ENCODE measurements at places on chromosomes 4 and X.

DNA sequence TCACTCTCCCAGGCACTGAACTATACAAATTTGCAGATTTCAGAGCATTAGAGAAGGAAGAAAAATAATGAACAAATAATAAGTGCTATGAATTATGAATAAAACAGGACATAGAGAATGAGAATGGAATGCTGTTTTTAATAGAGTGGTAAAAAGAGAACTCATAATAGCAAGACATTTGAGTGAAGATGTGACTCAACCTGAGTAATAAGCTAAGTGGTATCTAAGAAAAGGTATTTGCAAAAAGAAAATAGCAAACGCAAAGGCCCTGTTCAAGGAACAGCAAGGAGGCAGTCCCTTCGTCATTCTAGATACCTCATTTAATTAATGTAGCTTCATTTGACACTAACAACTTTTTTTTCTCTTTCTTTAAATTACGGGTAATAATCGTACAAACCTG lies 1910.0 kb upstream of the TENM3 start:
- H3K4me1 ChIP-seq = no peaks in the 10 kb centered on the region
- no peaks in the 10 kb centered on the region for H3K36me3 ChIP-seq
- no peak overlapping the region for H3K27ac ChIP-seq
- H3K4me3 ChIP-seq = no peak overlapping the region

DNA sequence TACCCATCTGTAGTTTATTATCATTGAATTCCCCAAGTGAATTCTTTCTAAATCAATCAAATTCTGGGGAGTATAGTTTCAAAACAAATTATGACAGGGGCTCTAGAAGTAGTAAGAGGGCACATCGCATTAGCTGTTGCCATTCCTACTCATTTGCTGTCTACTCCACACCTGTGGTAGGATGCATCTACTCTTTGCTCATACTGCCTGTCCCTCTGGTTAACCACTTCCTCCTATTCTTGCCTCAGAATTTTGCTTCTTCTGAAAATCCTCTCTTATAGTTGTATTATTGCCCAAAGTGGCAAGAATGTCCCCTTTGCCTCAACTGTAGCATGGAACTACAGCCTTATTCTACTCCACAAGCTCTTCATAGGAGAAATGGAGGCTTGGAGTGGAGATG lies 12.7 kb upstream of the DGKK start:
- no peaks in the 10 kb centered on the region for H3K4me1 ChIP-seq
- no peaks in the 10 kb centered on the region for H3K27me3 ChIP-seq
- H3K36me3 ChIP-seq = no peaks in the 10 kb centered on the region
- DNase-seq = no peak

GRCh38 chr4:8435656-8436121 lies 4.8 kb downstream of the ACOX3 start:
- no peaks in the 10 kb centered on the region for H3K36me3 ChIP-seq
- H3K4me1 ChIP-seq = peaks cover 20% of the 10 kb centered on the region
- peak overlapping the region; percentile 42 for H3K4me3 ChIP-seq
- peak overlapping the region; percentile 82 for H3K27ac ChIP-seq

DNA sequence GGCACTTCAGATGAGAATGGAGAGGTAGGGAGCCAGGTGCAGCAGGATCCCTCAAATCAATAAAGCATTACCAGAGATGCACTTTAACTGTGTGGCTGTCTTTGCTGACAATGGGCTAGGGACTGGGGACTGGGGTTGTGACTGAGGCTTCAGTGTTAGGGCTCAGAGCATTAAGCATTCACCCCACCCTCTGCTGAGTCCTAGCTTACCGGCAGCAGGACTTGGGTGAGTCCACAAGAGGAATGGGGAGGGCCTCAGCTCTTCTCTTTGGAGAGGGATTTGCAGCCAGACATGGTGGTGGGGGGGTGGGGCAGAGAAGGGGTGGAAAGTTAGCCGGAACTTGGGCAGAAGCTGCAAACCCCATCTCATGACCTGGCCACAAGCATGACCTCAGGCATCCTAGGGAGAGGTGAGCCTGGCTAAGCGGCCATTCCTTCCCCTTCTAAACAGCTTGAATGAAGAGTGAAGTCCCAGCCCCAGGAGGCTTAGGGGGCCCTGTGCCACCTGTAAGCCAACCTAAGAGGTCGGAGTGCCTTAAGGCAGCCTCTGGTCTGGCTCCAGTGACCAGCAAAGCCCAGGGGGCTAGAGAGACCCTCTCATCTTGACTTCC lies 78.4 kb downstream of the STARD8 start:
- no peak overlapping the region for H3K4me3 ChIP-seq
- no peak for DNase-seq
- no peaks in the 10 kb centered on the region for H3K36me3 ChIP-seq
- no peaks in the 10 kb centered on the region for H3K27me3 ChIP-seq

DNA sequence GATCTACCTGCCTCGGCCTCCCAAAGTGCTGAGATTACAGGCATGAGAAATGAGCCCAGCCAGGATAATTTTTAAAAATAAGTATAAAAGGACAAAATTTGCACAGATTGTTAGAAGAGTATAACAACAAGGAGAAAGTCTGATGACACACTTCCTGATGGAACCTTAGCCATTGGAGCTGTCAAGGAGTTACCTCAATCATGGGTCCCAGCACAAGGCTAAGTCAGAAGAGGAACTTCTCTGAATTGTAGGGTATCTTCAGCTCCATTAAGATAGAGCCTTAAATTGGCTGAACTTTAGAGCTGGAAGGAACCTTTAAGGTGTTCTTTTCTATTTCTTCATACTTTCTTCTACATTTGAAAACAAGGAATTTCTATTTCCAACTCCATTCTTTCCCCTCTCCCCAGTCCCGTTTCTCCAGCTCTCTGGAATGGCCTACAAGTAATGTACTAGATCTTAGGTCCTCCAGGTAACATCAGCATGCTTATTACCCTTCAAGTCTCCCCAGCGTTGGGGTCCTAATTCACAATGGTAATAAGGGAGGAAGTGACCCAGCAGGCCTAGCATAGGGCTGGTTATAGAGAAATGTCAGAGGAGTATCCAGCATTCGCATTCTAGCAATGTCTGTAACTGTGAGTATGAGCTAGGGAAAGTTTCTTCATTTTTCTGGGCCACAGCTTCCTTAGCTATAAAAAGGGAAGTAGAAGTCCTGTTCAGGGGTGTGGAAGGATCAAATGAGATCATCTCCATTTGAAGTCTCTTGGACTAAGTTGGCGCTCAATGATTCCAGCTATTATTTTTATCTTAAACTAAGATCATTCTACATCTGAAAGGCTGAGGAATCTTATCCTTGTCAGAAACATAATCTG lies 18.5 kb upstream of the RBPJ start:
- no peaks in the 10 kb centered on the region for H3K36me3 ChIP-seq
- no peak overlapping the region for H3K27ac ChIP-seq
- no peak overlapping the region for H3K4me3 ChIP-seq

DNA sequence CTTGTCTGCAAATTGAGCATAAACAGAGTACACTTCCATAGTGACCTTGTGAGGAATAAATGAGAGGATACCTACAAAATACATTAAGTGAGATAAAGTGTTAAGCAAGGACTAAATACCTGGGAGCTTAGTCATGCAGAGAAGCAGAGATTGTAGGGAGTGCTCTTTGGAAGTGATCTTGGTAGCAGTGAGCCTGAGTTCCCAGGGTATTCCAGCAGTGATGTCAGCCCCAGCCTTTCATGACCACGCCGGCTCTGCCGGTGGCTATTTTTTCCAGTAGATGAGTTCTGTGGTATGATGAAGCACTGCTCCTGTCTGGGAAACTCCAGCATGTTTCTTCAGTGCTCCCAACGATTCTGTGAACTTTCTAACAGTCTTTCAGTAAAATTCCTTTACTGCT lies 391.5 kb upstream of the IGFBP7 start:
- H3K4me3 ChIP-seq = no peak overlapping the region
- no peaks in the 10 kb centered on the region for H3K36me3 ChIP-seq
- no peak for DNase-seq

DNA sequence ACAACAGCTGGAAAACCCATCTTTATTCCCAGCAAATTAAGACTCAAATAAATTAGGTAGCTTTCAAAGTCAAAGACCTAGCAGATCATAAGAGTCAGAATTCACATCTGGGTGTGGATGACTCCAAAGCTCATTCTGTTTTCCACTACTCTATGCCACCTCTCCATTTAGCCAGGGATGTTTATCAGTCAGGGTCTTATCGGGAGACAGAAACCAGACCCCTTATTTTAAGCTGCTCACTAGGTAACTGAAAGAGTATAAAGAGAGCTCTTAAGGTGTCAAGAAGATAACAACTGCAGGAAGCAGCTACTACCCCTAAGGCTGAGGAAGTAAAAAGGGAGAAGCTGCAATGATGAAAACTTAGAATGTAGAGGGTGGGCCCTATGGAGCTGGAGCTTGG lies 333.7 kb upstream of the KLF3 start:
- H3K27me3 ChIP-seq = no peaks in the 10 kb centered on the region
- H3K4me1 ChIP-seq = peaks cover 40% of the 10 kb centered on the region
- H3K4me3 ChIP-seq = no peak overlapping the region
- no peak for DNase-seq
- H3K27ac ChIP-seq = no peak overlapping the region

DNA sequence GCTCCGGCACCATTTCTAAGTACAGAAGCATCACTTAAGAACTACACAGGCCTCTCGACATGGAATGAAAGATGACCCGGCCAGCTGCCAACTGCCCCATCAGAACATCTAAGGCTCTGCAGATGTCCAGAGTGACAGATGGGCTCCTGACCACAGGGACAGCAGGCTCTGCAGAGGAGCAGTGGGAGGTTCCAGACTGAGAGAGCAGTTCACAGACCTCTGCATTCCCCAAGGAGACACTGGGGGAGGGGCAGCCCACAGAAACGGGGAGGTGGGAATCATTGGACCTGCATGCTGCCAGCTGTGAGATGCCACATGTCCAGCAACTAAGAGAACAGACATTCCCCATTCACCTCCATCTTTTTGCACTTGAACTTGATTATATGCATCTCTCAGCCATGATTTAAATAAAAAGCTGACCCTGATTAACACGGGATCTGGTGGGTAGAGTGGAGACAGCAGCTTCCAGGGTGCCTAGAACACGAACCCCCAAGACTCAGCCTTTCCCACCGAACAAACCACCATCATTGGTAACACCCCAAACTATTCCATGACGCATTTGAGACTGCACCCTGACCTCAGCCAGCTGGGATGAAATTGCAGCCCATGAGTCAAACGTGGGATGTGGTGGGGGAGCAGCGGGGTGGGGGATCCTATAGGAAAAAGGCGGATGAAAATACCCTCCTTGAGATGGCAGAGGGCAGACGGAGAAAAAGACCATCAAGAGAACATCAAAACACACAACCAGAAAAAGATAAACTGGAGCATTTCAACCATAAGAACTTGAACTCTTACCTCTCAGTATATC lies 47.2 kb downstream of the AFAP1 start:
- H3K27ac ChIP-seq = no peak overlapping the region
- no peaks in the 10 kb centered on the region for H3K27me3 ChIP-seq
- H3K36me3 ChIP-seq = no peaks in the 10 kb centered on the region
- H3K4me1 ChIP-seq = no peaks in the 10 kb centered on the region

- H3K36me3 ChIP-seq = no peaks in the 10 kb centered on the region
- DNase-seq = no peak
- no peaks in the 10 kb centered on the region for H3K4me1 ChIP-seq
- H3K27ac ChIP-seq = no peak overlapping the region
These were observed 54.4 kb upstream of the ACTRT1 start for GRCh38 chrX:128106630-128107029.

- no peak overlapping the region for H3K4me3 ChIP-seq
- H3K27me3 ChIP-seq = no peaks in the 10 kb centered on the region
- no peak overlapping the region for H3K27ac ChIP-seq
- no peaks in the 10 kb centered on the region for H3K36me3 ChIP-seq
These were observed 16.9 kb upstream of the TSR2 start for GRCh38 chrX:54423161-54423888.

DNA sequence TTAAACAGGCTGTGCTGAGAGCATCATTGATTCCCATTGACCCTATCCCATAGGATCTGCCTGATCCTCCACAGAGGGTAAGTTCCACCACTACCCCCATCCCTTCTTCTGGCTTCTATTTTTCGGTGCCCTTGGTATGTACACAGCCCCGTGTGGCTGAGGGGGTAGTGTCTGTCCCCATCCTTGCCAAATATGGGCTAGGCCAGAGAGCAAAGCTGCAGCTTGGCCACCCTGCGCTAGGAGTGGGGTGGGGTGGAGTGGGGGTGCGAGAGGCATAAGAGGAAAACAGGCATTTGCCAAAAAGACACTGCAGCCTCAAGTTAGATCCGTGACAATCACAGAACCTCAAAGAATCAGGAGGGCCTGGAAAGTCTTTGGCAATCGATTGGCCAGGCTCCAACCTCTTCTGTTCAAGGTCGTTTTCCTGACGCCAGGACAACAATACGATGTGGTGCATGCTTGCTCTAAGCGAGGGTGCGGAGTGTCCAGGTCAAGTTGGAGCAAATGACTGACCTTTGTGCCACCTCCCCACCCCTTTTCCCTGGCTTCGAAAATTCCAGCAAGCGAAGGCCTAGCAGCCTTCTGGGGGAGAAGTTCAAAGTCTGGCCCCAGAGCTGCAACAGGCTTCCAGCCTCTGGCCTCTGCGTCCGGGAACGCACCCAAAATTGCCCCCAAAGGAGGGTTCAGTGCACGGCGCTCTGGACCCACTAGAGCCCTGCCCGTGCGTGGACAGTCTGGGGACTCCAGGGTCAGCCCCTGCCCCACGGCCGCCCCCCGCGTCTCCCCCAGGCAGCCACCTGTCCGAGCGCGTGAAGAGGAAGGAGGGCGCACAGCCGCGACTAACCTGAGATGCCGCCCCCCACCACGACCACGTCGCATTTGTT lies 598 bp downstream of the MAOB start:
- DNase-seq = no peak
- H3K4me1 ChIP-seq = no peaks in the 10 kb centered on the region
- H3K36me3 ChIP-seq = no peaks in the 10 kb centered on the region
- peaks cover 25% of the 10 kb centered on the region for H3K27me3 ChIP-seq
- peak overlapping the region; percentile 29 for H3K4me3 ChIP-seq

GRCh38 chrX:134999469-134999868 lies 8.7 kb downstream of the SMIM10 start:
- H3K4me1 ChIP-seq = peaks cover 6% of the 10 kb centered on the region
- no peak overlapping the region for H3K4me3 ChIP-seq
- H3K27me3 ChIP-seq = peaks cover 5% of the 10 kb centered on the region
- DNase-seq = no peak

GRCh38 chr4:57187246-57187645 lies 77.1 kb upstream of the IGFBP7 start:
- no peak overlapping the region for H3K4me3 ChIP-seq
- no peaks in the 10 kb centered on the region for H3K27me3 ChIP-seq
- H3K36me3 ChIP-seq = no peaks in the 10 kb centered on the region
- no peak overlapping the region for H3K27ac ChIP-seq
- DNase-seq = no peak

- no peaks in the 10 kb centered on the region for H3K27me3 ChIP-seq
- H3K4me3 ChIP-seq = no peak overlapping the region
- H3K27ac ChIP-seq = no peak overlapping the region
- no peak for DNase-seq
- no peaks in the 10 kb centered on the region for H3K36me3 ChIP-seq
These were observed 402.5 kb downstream of the RAPGEF2 start for GRCh38 chr4:159505266-159505975.

- H3K4me3 ChIP-seq = no peak overlapping the region
- no peaks in the 10 kb centered on the region for H3K4me1 ChIP-seq
- no peak for DNase-seq
- H3K27me3 ChIP-seq = no peaks in the 10 kb centered on the region
These were observed 5.4 kb upstream of the FATE1 start for GRCh38 chrX:151710457-151710856.

GRCh38 chr4:139035650-139036049 lies 20.1 kb downstream of the NOCT start:
- H3K4me1 ChIP-seq = no peaks in the 10 kb centered on the region
- H3K27ac ChIP-seq = no peak overlapping the region
- no peaks in the 10 kb centered on the region for H3K27me3 ChIP-seq
- no peak overlapping the region for H3K4me3 ChIP-seq
